Kidney capillary endothelial cell (primary cell): ENCODE measurements at places on chromosomes 3 and 15.

- DNase-seq, result no peak
Observed at GRCh38 chr3:15113471-15113870, 14.5 kb upstream of the RBSN start.

DNA sequence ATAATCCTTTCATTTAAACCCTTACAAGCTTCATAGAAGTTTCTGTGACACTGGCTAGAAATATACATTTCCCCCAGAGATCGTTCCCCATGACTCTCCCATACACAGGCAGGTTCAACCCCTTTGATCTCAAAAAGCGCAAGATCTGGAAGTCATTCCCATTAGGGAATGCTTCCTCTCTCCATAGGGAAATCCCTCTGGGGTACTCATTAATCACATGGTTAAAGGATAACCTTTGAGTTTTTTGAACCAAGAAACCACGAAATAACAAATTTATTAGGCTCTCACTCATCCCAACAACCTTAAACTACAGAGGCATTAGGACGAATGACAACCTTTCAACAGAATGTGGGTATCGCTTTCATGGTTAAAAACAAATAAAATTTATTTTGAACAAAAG, 211.9 kb upstream of the PRICKLE2 start:
- DNase-seq, result no peak

GRCh38 chr3:49666592-49666991, 7.6 kb upstream of the APEH start:
- no peak for DNase-seq

DNA sequence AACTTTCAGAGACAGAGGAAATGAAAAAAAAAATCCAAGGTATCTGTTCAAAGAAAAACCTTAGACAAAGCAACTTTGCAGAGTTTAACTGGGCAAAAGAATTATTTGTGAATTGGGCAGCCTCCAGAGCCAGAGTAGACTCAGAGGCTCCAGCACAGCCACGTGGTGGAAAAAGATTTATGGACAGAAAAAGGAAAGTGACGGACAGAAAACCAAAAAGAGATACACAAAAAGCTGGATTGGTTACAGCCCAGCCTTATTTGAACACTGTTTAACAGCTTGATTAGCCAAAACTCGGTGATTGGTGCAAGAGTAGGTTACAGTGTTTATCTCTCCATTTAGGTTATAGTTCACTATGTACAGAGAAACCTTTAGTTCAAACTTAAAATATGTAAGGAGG, 23.7 kb upstream of the GPD1L start:
- DNase-seq, result no peak

DNA sequence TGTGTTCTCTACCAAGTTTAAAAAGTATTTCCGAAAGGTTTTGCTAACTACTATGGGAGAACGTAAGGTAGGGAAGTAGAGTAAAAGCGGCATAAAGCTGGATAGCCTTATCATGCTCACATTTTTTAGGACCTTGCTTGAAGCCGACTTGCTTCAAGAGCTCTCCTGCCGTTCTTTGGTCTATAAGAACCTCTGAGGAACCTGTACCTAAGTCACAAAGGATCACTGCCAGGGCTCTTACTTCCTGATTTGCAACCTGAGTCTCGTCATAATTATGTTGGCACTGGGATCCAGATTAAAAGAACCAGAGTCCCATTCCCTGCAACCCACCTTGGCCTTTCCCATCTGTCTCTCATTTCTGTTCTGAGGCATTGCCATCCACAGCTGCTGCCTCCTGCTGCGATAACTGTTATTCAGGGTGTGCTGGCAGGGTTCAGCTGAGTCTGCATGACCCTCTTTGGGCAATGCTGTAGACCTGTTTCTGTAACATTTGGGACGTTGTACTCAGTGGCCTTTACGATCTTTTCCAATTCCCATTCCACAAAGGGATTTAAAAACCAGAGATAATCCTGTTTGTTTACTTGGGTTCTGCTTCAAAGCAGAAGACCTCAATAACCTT, 131.0 kb upstream of the UMPS start:
- DNase-seq, result no peak
